Colonic mucosa (tissue), 4 donors: ENCODE measurements at places on chromosomes 6 and 20. TPM values are rescaled to one million over a fixed set of nuclear protein-coding genes. Genes with fewer than 3 reads are reported as not detected.

Gene EDN1
- total RNA-seq, result 9.5 TPM

DNA sequence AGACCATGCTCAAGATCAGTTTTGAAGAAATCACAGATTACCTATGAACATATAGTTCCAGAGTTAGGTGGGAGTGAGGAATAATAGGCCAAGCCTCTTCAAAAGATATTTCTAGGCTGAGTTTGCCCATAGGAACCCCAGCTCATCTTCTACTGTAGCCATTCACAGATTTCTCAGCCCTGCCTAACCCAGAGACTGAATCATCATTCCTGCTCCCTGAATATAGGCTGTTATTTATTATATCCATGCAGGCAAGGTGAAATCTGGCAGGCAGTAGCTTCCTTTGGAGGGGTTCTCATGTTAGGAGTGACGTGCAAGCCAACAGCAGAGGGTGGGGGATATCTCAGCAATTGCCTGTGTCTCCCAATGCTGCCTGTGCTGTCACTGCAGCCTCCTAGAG is 25.6 kb upstream of the ADGRF4 start:
- no peak for DNase-seq

Gene SIGLEC1
- 2.5 TPM for total RNA-seq

Gene HNF4A
- total RNA-seq, result 346 TPM

DNA sequence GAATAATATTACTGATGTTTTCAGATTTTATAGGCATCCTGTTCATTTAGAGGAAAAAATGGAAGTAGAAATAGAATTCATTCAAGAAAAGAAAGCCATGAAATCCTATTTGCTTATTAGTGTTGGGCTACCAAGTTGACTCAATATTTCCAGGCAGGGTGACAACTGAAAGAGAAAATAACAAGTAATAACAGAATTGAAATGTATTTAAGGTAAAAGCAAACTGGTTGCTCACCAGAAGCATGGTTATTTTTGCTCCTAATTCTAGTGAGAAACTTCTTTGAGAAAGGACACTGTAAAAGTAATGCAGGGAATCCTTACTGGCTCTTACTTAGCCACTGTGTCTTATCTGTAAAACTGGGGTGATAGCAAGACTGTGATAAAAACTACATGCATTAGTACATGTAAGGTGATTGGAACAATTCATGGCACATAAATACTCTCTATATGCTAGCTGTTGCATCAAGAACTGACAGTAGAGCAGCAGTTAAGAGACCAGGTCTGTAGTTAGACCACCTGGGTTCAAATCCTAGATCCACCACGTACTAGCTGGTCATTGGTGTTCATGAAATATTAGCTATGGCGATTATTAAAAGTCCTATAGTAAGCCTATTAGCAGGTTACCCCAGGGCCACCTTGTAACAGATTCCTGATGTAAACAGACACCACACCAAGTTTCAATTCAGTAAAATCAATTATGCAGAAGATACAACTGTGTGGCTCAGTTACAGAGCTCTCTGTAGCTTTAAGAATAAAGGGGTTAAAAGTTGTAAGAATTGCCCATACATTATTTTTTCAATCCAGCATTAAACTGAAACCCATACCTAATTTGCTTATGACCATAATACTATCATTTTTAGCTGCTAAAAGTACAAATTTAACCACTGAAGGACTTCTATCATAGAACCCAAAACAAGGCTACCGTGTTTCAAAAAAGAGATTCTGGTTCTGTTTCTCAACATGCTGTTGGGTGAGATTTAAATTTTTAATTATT is 159.2 kb upstream of the COL21A1 start:
- DNase-seq, result no peak
